Activated CD8-positive, alpha-beta memory T cell treated with anti-CD3 and anti-CD28 coated beads for 1 hour (primary cell): ENCODE measurements at places on chromosomes 11 and 22.

DNA sequence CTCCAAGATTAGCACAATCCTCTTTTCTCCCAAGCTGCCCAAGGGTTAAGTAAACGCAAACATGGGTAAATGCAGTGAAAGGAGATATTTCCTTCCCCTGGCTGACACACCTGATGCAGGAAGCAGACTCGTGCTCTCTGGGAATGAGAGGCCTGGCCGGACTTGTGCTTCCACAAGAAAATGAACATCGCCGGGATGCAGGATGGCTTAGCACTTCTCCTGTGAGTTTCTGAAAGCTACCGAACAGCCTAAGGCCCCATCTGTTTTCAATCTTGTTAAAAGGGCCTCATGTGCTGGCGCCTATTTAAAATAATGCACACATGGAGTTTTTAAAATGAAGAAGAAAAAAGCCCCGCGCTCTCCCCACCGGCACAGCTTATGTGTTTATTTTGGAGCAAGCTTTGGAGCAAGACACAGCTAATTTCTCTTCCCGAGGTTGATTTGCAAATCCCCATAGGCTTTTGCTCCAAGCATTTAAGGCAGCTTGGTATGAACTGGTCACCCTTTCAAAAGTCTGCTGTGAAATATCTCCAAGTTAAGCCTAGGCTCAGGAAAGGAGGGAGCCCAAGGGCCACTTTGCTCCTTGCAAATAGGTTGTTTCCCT, 100.9 kb downstream of the SYN3 start:
- no peak for DNase-seq

DNA sequence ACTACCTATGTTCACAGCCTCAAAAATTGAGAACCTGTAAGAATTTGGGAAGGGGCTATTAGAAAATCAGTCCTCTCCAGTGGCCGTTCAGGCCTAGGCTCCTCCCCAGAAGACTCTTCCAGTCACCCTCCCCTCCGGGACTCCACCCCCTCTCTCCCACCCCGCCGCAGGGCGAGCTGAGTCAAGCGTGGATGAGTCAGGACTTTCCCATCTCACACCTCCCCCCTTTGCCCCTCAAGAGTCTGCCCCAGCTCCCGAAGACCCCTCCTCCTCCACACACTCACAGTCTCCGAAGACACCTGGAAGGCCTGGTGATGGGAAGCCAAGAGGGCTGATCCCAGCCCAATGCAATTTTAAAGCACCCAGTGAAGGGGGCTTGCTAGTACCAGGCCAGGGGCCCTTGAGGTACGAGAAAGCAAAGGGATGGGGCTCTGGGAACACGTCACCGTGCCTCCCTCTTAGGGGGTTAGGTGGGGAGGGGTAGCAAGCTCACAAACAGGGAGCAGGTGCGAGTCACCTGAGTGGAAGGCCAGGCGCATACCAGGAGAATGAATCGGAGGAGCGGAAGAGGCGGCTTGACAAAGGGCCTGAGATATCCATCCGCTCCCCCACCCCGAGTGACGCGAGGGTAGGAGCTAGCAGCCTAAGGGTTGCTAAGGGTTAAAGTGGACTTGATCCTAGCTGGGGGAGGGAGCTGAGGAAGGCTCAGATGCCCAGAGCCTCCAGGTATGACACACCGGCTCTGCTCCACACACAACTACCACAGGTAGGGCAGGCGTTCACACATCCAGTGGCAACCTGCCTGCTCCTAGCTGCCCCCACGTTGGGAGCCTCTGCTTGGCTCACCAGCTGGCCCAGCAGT, 13.6 kb downstream of the BCL9L start:
- peak; percentile 70 for DNase-seq

DNA sequence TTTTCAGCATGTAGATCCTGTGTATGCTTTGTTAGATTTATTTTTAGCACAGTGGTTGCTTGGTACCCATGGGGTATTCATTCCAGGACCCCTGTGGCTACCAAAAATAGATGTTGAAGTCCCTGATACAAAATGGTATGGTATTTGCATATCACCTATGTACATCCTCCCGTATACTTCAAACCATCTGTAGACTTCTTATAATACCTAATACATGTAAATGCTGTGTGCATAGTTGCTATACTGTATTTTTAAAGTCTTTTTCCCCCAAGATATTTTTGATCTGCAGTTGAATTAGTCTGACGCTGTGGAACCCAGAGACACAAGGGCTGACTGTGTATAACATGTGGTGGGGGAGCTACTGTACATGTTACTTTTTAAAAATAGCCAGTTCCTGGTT, 101.1 kb downstream of the ATXN10 start:
- DNase-seq: no peak

- no peak for DNase-seq
These were observed 74.5 kb upstream of the NCAM1 start for GRCh38 chr11:112886434-112887370.

GRCh38 chr11:46414466-46414796, 22.9 kb upstream of the CHRM4 start:
- DNase-seq: no peak

GRCh38 chr11:66224226-66224855, 44.1 kb upstream of the RAB1B start:
- DNase-seq: no peak

DNA sequence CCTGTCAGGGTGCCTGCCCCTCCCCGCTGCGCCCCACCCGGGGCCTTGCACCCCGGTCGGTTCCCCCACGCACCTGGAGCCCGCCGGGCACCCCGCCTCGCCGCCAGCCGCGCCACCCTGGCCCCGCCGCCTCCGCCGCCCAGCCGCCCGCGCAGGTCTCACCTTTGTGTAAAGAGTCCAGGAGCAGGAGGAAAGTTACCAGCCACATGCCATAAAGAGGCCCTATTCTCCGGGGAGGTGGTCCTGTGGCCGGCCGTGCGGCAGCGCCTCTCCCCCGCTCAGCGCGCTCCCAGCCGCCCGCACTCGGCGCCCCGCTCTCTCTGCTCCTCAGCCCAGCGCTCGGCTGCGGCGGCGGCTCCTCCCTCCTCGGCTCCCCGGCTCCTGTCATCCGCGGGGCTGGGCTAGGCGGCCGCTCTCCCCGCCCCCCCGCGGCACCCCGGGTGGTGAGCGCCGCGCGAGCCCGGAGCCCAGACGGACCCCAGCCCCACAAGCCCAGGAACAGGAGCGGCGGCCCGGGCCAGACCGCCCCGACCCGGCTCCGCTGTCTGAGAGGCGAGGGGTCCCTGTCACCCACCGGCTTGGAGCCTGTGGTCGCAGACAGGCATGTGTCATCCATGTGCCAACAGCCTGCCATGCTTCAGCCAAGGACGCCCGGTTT, at the start of gene DSCAML1:
TSS of gene DSCAML1 (minus strand) at position 345 of the 658 bp plus-strand sequence. CDS start at position 208, 137 bp downstream.
- no peak for DNase-seq

- DNase-seq: no peak
These were observed 25.5 kb downstream of the DDI1 start for GRCh38 chr11:104061853-104062521.

DNA sequence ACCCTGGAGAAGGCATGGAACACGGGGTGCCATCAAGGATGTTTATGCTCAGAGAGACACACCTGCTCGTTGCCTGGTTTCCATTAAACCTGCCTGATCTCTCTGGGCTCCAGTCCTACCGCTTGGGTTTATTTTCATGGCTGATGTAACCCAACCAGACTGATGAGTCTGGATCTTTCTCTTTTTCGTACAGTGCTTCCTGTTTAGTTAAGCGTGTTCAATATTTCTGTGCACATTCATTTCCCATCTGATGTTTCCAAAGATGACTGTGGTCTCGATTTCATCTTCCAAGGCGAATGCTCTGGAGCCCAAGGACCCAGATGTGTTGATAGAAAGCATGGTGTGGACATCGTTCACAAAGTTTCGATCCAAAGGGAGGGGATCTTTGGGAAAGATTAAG, 84.3 kb downstream of the SNX19 start:
- DNase-seq: no peak

DNA sequence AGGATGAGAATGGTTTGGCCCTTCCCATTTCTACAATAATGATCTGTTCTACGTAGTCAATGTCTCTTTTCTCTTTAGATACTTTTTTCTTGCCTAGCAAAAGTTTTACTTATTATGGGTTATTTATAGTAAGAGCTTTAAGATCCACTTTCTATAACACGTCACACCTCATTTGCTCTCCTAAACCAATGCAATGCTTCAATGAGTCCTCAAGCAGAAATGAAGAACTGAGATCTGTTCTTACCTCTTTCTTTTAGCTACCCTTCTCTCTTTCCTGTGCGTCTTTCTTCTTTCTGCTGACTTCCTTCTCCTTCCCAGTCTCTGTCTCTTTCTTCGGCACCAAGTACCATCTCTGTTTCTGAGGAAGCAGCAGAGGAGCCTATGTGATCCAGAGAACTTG, 61.8 kb downstream of the SNX19 start:
- DNase-seq: no peak

- DNase-seq: no peak
These were observed 11.9 kb downstream of the TTLL1 start for GRCh38 chr22:43077121-43077877.

- DNase-seq: no peak
These were observed 510.7 kb downstream of the OPCML start for GRCh38 chr11:133021553-133021952.

- DNase-seq: no peak
These were observed 272.3 kb upstream of the RAG2 start for GRCh38 chr11:36870361-36870760.

DNA sequence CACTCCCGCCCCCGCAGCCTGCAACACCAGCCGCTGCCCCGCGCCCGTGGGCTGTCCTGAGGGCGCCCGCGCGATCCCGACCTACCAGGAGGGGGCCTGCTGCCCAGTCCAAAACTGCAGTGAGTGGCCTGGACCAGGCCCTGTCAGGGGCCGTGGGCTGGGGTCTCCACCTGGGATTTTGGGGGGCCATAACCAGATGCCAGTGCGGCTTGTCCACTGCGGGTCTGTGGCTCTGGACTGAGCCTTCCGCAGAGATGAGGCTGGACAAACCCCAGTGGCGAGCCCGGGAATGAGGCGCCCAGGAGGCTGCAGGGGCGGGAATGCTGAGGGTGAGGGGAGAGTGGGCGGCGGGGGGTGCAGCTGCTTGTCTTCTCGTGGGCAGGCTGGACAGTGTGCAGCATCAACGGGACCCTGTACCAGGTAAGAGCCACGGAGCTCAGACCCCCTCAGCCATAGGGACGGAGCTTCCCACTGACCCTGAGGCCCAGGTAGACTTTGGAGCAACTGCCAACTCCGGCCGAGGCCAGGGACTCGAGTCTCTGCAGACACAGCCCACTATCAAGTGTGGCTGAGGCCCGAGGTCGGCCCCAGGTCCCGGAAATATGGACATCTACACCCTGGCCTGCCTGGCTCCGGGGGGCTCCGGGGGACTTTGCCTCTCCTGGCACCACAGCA, 24.8 kb upstream of the MUC5B start:
- no peak for DNase-seq

DNA sequence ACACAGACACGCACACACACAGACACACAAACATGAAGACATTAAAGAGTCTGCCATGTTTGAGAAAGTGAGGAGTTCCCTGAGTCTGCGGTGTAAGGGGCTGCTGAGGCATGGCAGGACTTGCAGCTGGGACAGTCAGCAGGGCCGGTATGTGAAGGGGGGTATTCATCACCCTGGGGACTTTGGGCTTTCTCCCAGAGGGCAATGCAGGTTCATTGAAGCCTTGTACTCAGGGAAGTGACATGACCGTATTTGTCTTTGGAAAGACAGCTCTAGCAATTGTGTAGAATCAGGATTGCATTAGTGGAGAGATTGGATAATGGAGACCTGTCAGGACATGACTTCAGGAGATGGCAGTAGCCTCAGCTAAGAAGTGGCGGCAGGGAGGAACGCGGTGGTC, 9.4 kb upstream of the ADAMTS8 start:
- DNase-seq: no peak

DNA sequence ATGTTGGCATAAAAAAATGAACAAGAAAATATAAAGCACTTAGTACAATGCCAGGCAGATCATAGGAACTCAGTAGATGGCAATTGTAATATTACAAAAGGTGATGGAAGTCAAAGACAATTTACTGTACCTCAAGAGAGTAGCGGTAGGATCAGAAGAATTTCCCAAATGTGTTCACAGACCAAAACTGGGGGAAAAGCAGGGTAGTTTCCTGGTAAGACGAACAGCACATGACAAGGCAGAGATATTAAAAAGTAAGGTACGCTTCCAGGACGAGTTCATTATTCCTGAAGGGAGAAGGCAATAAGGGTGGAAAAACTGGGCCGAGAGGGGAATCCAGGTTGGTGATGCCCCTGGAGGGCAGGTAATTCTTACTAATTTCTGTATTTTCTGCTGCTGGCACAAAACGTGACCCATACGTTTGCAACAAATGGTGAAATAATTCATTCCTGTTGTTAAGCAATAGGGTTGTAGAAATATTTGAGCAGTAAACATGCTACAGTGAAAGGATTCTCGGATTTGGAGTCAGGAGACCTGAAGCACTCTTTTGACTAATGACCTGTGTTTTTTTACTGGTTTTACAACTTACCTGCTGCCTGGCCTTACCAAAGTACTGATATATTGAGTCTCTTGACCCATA, 786 bp upstream of the ANKRD42 start:
- no peak for DNase-seq

DNA sequence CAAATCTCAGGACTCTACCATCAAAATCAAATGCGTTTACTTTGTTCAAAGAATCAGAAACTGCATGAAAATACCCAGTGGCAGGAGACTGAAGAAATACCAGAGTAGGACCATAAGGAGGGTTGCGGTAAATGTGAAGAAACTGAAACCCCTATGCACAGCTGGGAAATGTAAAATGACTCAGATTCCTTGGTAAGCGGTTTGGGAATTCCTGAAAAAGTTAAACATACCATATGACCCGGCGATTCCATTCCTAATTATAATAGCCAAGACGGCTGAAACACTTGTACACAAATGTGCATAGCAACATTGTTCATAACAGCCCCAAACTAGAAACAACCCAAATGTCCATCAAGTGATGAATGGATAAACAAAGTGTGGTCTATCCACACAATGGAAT, 114.1 kb upstream of the GRAMD1B start:
- DNase-seq: no peak

DNA sequence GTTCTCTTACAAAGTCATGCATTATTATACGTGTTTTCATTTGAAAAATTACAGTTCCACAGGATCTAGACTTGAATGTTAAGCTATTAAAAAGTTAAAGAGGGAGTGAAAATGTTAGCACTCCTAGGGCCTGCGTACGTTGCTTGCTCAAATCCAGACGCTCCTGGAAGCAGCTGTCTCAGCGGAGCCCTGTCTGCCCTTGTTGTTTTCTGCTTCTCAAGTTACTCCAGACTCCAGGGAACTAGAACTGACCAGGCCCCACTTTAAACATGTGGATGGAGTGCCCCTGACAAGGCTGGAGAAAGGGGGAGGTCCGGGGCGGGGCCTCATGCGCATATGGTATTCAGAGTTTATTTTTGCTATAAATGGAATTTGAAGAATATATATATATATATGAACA, 9.6 kb downstream of the PARVB start:
- DNase-seq: no peak

- DNase-seq: no peak
These were observed 29.5 kb downstream of the DNHD1 start for GRCh38 chr11:6526411-6527135.
